ENCODE measurements at places on chromosomes 5 and 9.

DNA sequence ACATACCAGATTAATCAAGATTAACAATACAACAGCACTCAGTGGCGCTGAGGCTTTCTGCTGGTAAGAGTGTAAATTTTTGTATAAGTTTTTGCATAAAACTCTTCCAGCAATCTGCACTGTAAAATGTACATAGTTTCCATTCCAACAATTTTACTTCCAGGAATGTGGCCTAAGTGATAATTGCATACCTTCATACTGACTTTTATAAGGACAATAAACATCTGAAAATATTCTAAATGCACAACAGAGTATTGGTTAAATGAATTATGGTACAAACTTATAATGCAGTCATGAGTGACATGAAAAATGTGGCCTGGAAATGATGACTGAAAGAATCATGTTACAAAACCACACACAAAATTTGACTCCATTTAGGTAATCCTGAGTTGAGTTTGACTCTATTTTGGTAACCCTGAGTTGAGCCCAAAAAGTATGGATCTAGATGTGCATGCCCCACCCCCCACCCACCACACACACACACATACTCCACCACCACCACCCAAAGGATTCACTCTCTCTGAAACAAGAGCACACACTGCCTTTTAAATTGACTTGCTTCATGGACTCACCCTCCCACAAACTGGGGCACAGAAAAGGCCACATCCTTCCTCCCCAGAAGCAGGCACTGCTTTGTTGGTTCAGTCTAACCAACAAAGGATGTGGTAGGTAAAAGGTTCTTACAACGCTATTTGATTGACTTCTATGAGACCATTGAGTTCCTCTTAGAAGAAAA is 137.6 kb downstream of the SUSD1 start:
- H3K27me3 ChIP-seq: no peaks in the 10 kb centered on the region
- no peak for DNase-seq
- H3K27ac ChIP-seq: no peak overlapping the region
- peaks cover 23% of the 10 kb centered on the region for H3K36me3 ChIP-seq
- H3K4me3 ChIP-seq: no peak overlapping the region

DNA sequence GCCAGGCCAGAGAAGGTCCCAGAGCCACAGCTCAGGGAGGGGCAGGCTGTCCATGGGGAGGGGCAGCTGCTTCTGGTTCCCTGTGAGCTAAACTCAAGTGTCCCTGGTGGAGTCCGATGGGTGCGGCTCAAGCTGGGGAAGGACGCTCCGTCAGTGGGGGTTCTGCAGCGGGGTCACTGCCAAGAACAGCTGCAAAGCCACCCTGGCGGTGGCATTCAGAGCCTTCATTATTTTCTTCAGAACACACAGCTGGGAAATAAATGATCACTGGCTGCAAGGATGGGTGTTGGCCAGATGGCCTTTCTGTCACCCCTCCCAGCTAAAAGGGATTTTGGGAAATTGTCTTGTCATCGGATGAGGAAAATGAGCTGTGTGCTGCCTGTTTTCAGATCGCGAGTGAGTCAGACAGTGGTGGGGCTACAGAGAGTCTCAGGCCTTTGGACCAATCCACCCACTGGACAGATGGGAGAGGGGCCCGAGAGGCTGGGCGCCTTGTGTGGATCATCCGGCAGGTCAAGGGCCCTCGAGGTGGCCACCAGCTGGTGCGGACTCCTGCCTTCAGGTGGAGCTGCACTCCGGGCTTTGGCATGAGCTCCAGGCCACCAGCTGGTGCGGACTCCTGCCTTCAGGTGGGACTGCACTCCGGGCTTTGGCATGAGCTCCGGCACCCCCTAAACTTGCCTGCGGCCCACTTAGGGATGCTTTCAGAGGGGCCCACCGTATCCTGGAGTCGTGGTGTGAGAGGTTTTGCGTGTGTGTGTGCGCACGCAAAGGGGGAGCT is 17.9 kb upstream of the GFPT2 start:
- H3K4me1 ChIP-seq: no peaks in the 10 kb centered on the region
- DNase-seq: no peak
- peaks cover 3% of the 10 kb centered on the region for H3K27me3 ChIP-seq
- H3K36me3 ChIP-seq: no peaks in the 10 kb centered on the region
- no peak overlapping the region for H3K27ac ChIP-seq

DNA sequence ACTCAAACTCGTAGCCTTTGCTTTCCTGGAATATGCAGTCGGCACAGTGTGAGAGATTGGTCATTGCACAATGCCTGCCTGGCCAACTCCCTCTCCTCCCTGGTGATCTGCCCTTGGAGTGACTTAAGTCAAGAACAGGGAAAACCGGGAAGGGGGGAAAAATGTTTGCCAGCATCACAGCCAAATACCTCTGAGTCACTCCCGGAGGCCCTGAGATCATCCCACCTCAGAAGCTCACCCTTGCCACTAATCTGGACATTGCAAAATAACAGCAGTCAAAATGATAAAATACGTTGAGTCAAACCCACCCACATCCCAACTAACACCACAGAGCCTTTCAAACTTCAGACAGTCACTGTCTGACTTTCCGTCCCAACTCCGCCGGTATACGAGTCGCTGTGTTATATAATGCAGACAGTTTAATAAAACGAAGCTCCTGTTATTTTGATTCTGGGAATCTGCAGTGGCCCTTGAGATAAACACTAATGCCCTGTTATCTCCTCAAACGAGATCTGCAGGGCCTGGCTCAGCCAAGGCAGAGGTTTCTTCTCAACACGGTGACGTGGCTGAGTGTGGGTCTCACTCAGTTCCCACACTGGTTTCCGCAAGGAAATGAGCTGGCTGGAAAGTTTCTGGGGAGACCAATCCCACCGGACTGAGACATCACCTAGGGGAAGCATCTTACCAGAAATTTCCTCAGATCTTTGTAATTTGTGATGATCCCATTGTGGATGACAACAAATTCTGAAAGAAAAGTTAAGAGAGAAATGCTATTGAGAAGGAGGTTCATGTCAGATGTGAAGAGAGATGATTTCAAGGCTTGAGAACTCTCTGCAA is 22.1 kb downstream of the GFPT2 start:
- no peak for DNase-seq
- H3K27me3 ChIP-seq: no peaks in the 10 kb centered on the region
- peaks cover 10% of the 10 kb centered on the region for H3K36me3 ChIP-seq
- no peak overlapping the region for H3K4me3 ChIP-seq

GRCh38 chr9:108086624-108087023 is 597.1 kb upstream of the KLF4 start:
- no peak for DNase-seq
- no peaks in the 10 kb centered on the region for H3K4me1 ChIP-seq
- H3K27ac ChIP-seq: no peak overlapping the region
- H3K27me3 ChIP-seq: peaks cover 5% of the 10 kb centered on the region
- no peaks in the 10 kb centered on the region for H3K36me3 ChIP-seq

DNA sequence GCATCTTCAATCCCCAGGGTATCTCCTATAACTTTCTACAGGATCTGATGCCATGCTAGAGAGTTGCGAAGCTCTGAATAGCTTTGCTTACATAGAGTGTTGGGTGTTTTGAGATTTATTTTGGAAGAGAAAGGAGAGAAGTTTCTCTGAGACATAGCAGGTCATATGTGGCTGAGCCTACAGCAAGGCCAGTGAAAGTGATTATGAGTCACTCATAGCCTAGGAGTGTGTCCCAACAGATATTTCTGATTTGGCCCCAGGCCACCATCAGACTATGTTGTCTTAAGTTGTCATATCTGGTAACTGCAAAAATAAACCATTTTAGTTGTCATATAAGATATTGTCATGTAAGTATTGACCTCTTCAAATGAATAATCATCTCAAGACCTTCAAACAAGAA is 132.0 kb upstream of the RAI14 start:
- DNase-seq: no peak
- peaks cover 5% of the 10 kb centered on the region for H3K4me1 ChIP-seq
- H3K27me3 ChIP-seq: no peaks in the 10 kb centered on the region
- H3K27ac ChIP-seq: no peak overlapping the region

DNA sequence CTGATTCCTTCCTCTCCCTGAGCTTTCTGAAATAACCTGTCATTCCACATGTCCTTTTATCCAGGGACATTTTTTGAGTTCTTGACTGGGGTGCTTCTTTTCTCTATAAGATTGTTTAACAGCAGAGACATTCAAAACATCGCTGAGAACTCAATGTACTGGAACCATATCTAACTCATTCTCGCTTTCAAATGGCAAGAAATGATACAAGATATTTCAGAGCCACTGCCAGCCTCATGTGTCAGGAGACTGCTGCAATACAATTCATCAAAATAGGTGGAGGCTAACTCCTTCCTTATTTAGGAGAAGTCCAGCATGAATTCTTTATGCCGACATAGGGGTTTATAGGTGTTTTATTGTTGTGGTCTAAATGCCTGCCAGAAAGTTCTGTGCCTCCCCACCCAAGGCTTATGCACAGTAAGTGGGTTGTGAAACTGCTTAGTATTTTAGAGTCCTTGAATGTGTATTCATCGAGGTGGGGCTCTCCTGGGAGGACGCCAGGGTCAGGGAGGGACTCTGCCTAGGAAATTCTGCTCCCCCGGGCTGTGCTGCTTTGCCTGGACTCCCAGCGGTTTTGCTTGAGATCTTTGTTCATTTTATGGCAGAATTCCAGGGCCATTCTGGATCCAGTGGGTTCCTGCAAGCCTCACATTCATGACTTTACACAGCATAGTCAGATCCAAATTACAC is 53.9 kb downstream of the ZNF474 start:
- peaks cover 4% of the 10 kb centered on the region for H3K4me1 ChIP-seq
- H3K27me3 ChIP-seq: peaks cover 2% of the 10 kb centered on the region
- no peak overlapping the region for H3K4me3 ChIP-seq
- no peaks in the 10 kb centered on the region for H3K36me3 ChIP-seq

DNA sequence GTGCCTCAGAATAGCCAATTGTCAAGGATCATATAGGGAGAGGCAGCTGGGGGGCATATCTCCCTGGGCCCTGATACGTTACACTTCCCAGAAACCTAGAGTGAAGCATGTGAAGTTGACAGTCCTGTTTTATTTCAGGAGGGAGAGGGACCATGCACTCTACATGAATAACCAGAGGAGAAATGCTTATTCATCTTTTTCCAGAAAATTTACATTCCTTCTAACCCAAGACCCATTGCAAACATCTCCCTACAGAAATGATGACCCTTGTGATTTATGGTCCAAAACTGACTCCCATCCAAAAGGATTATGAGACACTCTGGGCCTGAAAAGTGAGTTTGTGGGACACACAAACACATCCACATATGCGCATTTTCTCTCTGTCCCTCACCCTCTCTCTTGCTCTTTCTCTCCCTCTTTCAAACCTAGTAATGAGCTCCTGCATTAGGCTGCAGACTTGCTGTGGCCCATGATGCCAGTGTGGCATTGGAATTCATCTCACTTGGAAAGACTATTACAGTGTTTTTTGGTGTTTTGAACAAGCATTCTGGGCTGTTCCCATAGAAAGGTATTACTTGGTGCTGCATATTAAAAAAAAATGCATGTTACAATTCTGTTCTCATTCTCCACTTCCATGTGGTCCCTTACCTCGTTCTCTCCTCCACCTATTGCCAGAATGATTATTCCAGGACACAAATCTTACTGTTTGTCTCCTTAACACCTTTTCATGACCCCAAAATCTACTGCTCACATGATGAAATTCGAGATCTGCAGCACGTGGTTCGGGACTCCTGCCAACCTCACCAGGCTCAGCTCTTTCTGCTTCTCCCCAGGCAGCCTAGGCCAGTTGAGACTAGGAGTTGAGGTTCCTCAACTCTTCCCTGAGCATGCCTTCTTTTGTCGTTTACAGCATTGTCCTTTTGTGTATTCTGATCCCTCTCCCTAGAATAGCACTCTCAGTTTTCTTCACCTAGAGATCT is 451.3 kb upstream of the KLF4 start:
- no peaks in the 10 kb centered on the region for H3K27me3 ChIP-seq
- no peak for DNase-seq
- no peaks in the 10 kb centered on the region for H3K36me3 ChIP-seq
- H3K4me1 ChIP-seq: no peaks in the 10 kb centered on the region

DNA sequence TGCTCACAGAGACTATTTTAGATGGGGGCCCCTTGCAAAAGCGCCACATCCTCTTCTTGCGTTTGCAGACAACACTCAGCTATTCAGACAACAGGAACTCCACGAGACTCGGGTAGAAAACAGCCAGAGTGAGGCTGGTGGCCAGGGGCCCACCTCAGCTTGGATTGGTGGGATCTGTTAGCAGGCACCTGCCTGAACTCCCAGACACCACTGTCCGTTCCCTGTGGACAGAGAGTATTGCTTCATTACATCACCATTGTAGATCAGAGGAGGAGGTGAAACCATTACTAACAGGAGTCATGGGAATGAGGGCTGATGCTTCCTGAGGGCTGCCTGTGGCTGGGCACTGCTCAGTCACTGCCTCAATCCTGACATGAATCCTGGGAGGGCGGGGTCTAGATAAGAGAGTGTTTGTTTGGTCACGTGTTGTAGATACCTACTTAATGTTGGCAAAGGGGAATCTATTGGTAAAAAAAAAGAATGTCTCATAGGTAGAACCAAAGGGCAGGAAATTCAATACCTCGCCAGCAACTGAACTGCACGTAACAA is 4.4 kb upstream of the RAPGEF1 start:
- DNase-seq: no peak
- H3K4me1 ChIP-seq: peaks cover 9% of the 10 kb centered on the region
- H3K4me3 ChIP-seq: no peak overlapping the region
- no peaks in the 10 kb centered on the region for H3K27me3 ChIP-seq
- H3K27ac ChIP-seq: no peak overlapping the region

DNA sequence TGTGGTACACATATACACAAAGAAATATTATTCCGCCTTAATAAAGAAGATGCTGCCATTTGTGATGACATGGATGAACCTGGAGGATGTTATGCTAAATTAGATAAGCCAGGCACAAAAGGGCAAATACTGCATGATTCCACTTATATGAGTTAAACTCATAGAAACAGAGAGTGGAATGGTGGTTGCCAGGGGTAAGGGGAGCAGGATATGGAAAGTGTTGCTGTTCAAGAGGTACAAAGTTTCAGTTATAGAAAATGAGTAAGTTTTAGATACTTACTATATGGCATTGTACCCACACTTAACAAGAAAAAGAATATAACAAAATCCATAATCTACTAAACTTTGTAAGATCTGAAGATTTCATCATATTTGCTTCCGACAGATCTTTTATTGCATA is 252.2 kb downstream of the SYK start:
- no peak overlapping the region for H3K4me3 ChIP-seq
- H3K4me1 ChIP-seq: peaks cover 3% of the 10 kb centered on the region
- H3K27me3 ChIP-seq: peaks cover 11% of the 10 kb centered on the region
- DNase-seq: no peak
- H3K36me3 ChIP-seq: no peaks in the 10 kb centered on the region
- no peak overlapping the region for H3K27ac ChIP-seq

DNA sequence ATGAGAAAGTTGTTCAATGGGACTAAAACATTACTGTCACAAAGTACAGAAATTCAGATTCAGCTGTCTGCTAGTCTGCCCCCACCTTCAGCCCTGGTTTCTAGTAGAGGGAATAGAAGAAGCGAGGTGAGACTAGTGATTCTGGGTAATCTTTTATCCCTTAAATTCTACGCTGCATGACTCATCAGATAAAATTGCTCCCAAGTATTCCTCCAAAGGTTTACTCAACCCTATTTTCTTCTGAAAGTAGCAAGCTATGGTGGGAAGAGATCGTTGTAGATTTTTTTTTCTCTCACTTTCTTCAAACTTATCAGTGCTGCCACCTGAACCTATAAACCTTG is 318.9 kb upstream of the RIOK2 start:
- no peak for DNase-seq
- no peaks in the 10 kb centered on the region for H3K27me3 ChIP-seq
- H3K27ac ChIP-seq: no peak overlapping the region
- H3K4me1 ChIP-seq: no peaks in the 10 kb centered on the region
- H3K36me3 ChIP-seq: no peaks in the 10 kb centered on the region

- no peak for DNase-seq
- H3K36me3 ChIP-seq: no peaks in the 10 kb centered on the region
- H3K27ac ChIP-seq: no peak overlapping the region
- H3K27me3 ChIP-seq: peaks cover 74% of the 10 kb centered on the region
- H3K4me1 ChIP-seq: peaks cover 32% of the 10 kb centered on the region
These were observed 66.3 kb upstream of the UNC5A start for GRCh38 chr5:176743868-176744583.
